ENCODE measurements at places on chromosomes 2 and 18.

DNA sequence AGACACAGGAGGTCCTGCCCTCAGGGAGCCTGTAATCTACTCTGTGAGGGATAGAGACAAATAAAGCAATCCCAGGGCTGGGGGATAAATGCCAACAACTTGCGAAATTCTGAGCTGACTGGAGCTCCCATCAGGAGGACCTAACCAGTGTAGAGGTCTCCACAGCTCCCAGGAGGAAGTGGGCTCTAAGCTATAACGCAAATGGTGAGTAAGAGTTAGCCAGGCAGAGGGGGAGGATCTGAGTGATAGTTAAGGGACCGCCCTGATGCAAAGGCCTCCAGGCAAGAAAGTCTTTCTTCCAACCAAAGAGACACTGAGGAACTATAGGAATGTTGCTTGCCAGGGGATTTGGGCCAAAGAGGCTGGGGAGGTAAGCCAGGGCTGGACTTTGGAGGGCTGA, 16.0 kb upstream of the ZNF532 start:
- no peak for DNase-seq

- DNase-seq, result no peak
Observed at GRCh38 chr2:237156031-237156856, 70.6 kb downstream of the COPS8 start.

- no peak for DNase-seq
Observed at GRCh38 chr2:167128130-167128529, 239.8 kb downstream of the XIRP2 start.

DNA sequence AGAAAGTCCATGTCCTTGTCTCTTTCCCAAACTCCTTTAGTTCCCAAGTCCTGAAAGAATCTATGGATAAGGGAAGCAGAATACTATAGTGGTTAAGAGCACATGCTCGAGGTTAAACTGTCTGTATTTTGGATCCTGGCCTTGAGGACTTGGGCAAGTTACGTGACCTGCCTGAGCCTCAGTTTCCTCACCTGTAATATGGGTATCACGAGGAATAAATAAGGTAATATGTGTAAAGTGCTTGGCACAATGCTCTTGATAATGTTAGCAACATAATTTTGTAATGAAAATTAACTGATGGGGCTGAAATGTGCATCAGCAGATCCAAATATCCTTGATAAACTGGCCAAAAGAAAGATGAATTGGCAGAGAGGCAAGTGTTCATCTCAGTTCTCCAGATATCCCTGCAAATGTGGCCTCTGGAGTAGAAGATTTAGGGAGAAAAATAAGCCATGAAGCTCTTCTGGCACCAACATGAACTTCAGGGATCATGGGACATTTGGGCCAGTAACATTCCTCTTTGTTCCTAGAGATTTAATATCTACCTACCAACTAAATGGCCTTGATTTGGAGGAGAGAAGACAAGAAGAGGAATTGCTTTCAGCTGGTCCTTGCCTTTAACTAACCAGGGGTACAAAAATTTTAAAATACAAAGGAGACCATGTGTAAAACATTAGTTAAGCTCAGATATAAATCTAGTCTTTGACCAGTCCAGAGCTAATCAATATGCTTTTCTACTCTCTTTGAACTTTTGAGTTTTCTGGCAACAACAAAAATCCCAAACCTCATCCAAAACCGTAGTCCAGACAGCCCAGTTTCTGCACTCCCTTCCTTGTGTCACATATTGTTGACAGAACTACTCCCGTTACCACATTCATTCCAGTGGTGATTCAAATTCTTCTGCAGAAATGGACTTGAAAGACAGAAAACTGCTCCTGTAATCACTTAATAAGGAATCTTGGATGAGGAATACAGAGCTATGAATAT, 52.7 kb upstream of the EML4 start:
- no peak for DNase-seq

DNA sequence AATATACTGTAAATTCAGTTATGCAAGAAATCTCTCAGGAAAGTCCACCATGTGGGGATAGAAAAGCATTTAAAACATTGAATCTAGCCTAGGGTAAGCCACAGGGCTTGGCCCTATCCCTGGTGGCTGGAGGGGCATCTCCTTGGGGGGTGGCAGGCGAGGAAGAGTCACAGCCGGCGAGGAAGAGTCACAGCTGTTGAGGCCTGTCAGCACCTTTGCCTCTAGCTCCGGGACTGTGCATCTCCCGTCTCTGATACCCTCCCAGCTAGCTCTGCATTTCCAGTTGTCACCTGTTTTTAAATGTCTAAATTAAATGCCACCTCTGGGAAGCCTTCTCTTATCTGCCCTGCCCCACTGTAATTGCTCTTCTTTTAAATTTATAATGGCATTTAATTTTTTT, 276.7 kb downstream of the ZNF407 start:
- no peak for DNase-seq

GRCh38 chr2:234919711-234920110, 32.1 kb upstream of the SH3BP4 start:
- DNase-seq, result no peak

DNA sequence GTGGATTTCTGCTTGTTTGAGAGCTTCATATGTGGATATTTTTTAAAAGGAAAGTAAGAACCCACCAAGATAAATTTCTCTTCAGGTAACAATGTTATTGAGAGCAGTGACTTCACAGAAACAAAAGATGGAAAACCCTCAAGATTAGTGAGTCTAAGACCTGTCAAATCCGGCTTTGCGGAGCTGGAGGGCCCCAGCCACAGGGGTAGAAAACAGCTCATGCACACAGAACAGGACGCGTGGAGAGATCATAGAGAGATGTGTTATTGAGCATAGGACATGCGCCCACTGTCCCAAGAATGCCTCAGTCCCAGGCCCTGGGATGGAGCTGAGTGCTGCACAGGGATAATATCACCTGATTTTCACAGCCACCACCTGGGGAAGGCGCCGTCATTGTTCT, 21.3 kb downstream of the EDAR start:
- DNase-seq, result no peak

GRCh38 chr2:168521053-168521741, 65.1 kb downstream of the CERS6 start:
- no peak for DNase-seq

DNA sequence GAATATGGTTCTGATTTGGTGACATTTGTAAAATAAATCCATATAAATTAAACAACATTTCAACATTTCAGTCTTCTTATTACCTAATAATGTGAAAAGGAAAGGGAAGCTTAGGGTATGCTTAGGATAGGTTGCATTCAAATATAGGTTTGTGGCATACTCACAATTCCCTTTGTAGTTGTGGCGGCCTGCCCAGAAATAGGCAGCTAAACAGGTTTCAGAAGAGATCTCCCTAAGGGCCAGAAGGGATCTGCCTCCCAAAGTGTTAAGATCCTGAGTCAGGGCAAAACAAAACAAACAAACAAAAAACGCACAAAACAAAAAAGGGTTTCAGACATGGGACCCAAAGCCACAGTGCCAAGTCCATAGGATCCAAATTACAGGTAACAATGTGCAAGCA, 41.4 kb upstream of the TCF7L1 start:
- no peak for DNase-seq

DNA sequence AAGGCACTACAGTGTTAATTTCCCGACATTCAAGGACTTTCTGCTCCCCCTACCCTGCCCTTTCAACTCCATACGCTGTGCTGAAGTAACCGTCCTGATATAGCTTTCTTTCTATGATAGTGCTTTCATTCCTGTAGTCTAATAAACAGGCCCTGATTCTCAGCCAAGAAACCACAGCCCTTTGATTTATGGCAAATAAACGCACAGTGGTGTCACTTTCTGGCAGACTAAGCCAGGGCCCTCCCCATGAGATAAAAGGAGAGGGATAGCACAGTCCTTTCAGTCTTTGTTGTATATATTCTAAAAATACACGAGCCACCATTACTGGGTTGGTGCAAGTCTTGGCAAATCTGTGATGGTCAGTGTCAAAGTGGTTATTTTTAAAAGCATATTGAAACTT, 291.2 kb downstream of the ALPK2 start:
- DNase-seq, result no peak

DNA sequence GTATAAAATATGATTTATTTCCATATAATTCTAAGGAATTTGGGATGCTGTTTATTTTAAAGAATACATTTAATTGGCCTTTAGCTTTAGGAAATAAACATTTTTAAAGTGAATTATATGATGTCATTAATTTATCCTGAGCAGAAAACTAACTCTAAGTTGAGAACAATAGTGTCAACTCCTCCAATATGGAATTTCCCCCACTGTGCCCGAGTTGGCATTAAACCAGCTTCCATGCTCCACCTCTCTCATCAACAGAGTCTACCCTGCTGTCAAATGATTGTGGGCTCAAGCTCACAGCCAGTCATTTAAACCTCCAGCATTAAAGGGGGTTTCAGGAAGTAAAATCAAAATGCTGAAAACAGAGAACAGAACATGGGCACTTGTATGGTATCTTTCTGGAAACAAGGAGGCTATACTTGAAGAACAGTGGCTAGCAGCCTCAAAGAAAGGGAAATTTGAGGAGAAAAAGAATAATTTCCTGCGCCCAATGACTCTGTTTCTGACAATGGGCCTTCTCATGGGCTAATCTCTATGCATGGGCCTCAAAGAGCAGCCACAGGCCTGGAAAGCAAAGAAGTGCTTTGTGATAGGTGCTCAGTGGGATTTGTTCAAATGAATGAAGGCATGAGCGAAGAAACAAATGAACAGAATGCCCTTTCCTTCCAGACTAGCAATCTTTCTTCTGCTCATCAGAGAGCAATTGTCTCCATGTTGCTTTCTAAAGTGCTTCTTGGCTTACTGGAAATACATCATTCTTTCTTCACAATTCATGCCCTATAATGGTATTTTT, 252.8 kb downstream of the MTX2 start:
- no peak for DNase-seq

DNA sequence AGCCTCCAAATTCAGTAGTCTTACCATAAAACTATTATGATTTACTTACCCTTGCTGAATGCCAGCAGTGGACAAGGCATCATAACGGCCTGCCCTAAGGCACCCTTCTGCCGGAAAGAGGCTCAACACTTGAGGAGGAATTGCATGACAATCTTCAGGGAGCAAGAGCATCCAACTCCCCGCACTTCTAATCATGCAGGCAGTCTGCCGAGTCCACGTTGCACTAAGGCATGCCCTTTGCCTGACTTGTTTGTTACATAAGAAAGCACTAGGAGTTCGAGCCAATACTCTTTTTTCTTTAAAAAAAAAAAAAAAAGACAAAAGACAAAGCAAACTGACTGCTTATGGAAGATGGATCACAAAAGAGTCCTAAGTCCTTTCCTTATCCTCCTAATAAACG, 17.9 kb upstream of the SPTBN1 start:
- no peak for DNase-seq

DNA sequence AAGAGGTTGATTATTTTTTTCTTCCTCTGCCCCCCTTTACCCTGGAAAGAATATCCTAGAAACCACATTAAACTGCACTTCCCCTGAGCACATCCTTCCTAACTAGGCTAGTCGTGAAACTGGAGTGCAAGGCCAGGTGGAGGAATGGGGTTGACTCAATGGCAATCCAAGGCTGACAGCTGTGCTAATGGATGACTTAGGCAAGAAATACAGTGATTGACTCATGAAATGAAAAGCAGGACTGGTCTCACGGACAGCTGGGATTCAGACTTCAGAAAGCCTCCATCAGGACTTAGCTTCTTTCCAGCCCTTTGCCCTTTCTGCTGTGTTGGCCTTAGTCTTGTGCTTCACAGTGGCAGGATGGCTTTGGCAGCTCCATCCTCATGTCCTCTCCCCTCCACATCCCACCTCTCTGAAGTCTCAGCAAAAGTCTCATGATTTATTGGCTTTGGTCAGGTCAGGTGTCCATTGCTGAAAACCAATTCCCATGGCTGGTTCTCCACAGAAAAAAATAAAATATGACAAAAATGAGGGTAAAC, 33.8 kb downstream of the INSIG2 start:
- no peak for DNase-seq

DNA sequence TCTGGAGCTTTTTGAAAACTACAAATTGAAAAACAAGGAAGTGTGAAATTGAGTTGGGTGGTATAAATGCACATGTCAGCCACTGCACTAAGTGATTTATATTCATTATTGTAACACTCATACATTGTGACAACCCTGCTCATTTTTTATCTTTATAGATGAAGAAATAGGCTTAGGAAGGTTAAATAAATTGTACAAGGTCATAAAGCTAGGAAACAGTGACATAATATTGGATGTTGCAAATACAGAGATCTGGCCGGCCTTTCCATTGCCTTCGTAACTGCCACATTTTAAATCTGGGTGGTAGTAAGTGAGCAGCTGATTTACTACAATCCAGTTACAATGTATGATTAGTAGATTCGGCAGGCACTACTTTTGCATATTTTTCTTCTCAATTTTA, 76.6 kb upstream of the LPIN2 start:
- no peak for DNase-seq

DNA sequence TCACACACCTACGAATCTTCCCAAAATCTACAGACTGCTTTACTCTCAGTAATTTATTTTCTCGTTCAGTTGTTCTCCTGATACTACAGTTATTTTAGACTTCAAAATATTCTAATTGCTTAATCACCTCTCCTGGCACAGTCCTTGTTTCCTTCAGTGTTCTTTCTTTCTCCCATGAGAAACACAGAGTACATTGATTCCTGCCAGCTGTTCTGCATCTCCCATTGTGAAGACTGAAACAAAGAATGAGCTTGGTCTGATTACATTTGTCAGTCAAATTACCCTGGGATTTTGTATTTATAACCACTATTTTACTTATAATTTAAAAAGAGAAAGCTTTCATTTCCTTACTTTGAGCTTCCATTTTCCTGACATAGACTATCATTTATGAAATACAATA, 63.9 kb upstream of the TANK start:
- DNase-seq, result no peak

All from lower lobe of right lung (tissue), 2 donors.